IPS DF 19.7 (cell line): ENCODE measurements at places on chromosomes 7 and 10.
A peak's percentile ranks its signal among the peaks of the same experiment; 100 is the strongest.

- DNase-seq: no peak
Measured at GRCh38 chr10:106284802-106285587, 879.5 kb downstream of the SORCS1 start.

DNA sequence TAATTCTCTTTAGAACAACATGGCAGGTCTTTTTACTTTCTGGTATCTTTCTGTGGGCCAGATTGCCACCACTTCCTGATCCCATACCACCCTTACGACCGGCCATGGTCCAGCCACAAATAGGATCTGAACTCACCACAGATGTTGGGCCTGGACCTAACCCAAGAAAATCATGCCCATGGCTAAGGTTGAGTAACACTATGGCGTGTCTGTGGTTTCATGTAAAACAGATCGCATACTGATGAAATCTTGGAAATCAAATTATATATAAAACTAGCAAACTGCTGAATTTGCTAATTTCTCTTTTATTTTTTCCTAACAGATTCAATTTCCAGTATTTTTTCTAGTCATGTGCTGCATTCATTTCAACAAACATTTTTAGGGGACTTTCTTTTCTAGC, 77.2 kb downstream of the CH25H start:
- no peak for DNase-seq

GRCh38 chr7:158997471-158997870, 141.1 kb downstream of the DYNC2I1 start:
- DNase-seq: no peak

- no peak for DNase-seq
Measured at GRCh38 chr7:55052741-55053427, 34.1 kb downstream of the EGFR start.

DNA sequence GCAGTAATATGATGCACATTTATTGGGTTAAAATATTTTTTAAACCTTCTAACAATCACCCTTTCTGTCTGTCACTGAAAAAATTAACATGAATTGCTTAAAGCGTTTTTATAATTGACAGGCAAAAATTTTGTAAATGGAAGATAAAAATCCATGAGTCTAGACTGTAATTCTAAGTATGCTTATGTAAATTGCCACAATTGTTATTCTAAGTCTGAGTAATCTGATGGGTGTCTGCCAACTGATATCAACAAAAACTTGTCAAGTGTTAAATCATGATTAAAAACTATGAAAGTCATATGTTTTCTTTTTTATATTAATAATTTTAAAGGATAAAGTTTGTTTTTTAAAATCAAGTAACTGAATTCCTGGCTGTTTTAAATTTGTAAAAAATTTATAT, 208.2 kb downstream of the CDK14 start:
- DNase-seq: no peak

- DNase-seq: no peak
Measured at GRCh38 chr10:98357194-98357822, 57.7 kb downstream of the PYROXD2 start.

DNA sequence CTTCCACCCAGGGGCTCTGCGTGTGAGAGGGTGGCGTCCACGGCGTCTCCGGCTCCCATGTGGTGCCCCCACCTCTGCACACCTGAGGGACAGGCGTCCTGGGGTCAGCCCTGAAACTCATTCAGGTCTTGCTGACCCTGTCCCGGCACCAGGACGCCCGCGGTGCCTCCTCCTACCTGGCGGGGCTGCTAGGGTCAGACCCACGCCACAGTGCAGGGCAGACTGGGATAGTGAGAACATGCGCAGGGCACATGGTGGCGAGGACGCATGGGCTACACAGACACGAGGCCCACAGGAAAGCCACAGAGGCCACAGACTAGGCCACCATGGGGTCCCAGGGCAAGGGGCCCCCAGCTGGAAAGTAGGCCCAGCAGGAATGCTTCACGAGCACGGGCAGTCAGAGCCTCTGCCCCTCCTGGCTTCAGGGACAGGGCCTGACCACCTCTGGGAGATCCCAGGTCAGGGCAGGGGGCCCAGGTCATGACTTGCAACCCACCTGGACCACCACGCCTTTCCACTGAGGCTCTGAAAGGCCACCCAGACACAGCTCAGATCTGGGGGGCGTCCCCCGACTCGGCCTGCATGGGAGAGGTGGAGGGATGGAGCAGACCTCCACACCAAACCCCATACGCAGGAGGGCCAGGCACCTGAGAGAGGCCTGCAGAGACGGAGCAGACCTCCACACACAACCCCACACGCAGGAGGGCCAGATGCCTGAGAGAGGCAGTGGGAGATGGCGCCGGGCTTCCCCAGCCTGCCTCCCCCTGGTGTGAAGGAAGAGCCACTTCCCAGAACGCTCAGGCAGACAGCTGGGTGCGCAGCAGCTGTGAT, 188.6 kb downstream of the ELFN1 start:
- no peak for DNase-seq

DNA sequence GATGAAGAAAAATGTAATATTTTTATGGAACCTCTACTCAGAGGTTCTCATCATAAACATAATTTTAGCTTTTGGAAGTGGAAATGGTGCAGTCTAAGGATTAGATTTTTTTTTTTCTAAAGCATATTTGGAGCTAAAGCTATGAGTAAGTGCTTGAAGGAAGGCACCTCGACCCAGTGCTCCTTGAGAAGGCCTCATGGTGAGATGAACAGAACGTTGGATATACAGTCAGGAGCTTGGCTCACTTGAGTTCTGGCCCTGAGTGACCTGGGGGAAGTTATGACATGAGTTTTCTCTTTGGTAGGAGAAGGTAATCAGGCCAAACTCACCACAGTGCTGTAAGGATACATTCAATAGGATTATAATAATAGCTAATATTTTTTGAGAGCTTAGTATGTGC, 163.3 kb downstream of the JCAD start:
- DNase-seq: no peak

DNA sequence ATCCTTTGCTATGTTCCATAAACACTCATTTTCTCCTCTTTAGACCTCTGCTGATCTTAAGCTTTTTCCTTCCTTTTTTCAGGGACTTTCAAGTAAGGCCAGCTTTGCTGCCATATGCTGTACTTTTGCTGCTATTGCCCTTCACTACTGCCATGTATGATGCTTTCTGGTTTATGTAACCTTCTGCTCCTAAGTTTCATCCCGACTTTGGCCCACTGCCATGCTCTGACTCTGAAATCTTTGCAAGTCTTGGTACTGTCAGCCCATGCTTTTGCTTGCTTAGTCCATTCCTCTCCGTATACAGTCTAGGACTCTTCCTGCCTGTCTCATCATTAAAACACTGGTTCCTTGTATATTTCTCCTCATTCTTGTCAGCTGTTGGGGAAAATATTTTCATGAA, 152.4 kb downstream of the RNF133 start:
- DNase-seq: no peak

DNA sequence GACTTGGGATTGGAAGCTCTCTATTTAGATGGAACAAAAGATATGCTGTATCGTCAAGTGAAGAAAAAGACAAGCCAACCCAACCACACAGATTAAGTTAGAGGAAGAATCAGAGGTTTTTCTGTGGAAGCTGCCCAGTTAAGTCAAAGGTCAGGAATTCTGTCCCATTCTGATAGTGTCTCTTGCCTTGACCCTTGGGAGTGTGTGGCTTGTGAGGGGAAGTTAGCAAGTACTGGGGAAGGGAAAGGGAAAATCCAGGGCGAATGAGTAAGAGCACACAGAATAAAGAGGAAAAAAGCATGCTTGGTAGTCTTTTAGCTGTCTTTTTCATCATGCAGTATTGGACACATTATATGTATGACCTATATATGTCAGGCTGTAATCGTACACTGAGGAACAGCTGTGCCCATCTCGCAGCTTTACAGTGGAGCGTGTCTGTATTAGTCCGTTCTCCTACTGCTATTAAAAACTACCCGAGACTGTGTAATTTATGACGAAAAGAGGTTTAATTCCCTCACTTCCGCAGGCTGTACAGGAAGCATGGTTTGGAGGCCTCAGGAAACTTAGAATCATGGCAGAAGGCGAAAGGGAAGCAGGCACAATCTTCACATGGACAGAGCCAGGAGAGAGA, 197.2 kb downstream of the GALNT17 start:
- no peak for DNase-seq

GRCh38 chr7:50467817-50468610, 17.9 kb upstream of the FIGNL1 start:
- peak; percentile 52 for DNase-seq

GRCh38 chr10:3295582-3296151, 123.1 kb upstream of the PITRM1 start:
- no peak for DNase-seq

GRCh38 chr7:23471106-23471859, 992 bp upstream of the IGF2BP3 start:
- peak; percentile 67 for DNase-seq

DNA sequence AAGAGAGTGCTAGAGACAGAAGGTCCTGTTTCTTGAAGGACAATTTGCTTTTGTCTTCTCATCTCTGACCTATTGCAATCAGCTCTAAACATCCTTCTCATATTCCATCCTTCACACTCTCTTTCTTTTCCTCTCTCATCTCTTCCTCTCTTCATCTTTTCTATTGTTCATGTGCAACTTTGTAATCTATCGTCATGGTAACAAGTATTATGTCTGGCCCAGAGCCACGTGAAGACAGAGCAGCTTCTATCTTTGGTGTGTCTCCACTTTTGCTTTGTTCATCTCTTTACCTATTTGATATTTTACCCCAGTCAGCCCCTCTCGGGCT, 104.9 kb upstream of the ABCB5 start:
- DNase-seq: no peak
